ENCODE measurements at places on chromosomes 7 and 10. TPM values are rescaled to one million over a fixed set of nuclear protein-coding genes. Genes with fewer than 3 reads are reported as not detected.

TSPAN33 gene
- 0.82 TPM for total RNA-seq

CDNF gene
- total RNA-seq: 0.29 TPM

BUD23 gene
- 42.2 TPM for total RNA-seq

HOXA9 gene
- total RNA-seq: 7.0 TPM

HOXA3 gene
- 1.8 TPM for total RNA-seq

PTPRZ1 gene
- total RNA-seq: 0.22 TPM

MYL7 gene
- not detected for total RNA-seq

CTAGE8 gene
- total RNA-seq: not detected

RAB19 gene
- not detected for total RNA-seq

EZH2 gene
- 42.4 TPM for total RNA-seq

SPDYE1 gene
- total RNA-seq: not detected

HECW1 gene
- total RNA-seq: 19.1 TPM

MMP21 gene
- not detected for total RNA-seq

RAB18 gene
- 71.6 TPM for total RNA-seq

BEND7 gene
- 3.1 TPM for total RNA-seq

CHRM2 gene
- total RNA-seq: 0.24 TPM

PAXIP1 gene
- 9.9 TPM for total RNA-seq

C10orf62 gene
- total RNA-seq: not detected

SLC26A3 gene
- not detected for total RNA-seq

TRIM50 gene
- not detected for total RNA-seq

LRRC17 gene
- total RNA-seq: 8.3 TPM

MAGI2 gene
- total RNA-seq: 0.82 TPM

ATOH7 gene
- total RNA-seq: not detected

TDRD1 gene
- not detected for total RNA-seq

CH25H gene
- total RNA-seq: 0.55 TPM

PCLO gene
- total RNA-seq: 2.7 TPM

MSMB gene
- total RNA-seq: not detected

C10orf95 gene
- total RNA-seq: not detected

TRIM56 gene
- 5.2 TPM for total RNA-seq

GIMAP7 gene
- not detected for total RNA-seq

ZNF282 gene
- total RNA-seq: 17.4 TPM

ABCB8 gene
- 24.6 TPM for total RNA-seq

TMEM26 gene
- total RNA-seq: not detected

SEMA3E gene
- 0.18 TPM for total RNA-seq

TRIL gene
- total RNA-seq: not detected

TFR2 gene
- not detected for total RNA-seq

KCNIP2 gene
- total RNA-seq: 0.58 TPM

OPN1SW gene
- total RNA-seq: not detected

GBX1 gene
- not detected for total RNA-seq

CYP3A4 gene
- not detected for total RNA-seq

KLF6 gene
- total RNA-seq: 21.3 TPM

INMT gene
- 0.08 TPM for total RNA-seq

MET gene
- total RNA-seq: 8.3 TPM

RBM20 gene
- 17.0 TPM for total RNA-seq

ACSL5 gene
- total RNA-seq: 3.2 TPM

SLC18A3 gene
- not detected for total RNA-seq

Measured in SJSA1 (cell line).